ENCODE measurements at places on chromosomes 6 and 20.
A peak's percentile ranks its signal among the peaks of the same experiment; 100 is the strongest.

GRCh38 chr20:23826541-23827021, at the start of gene CST2:
Gene CST2 (minus strand): TSS chr20:23826729. CDS start chr20:23826660, 69 bp downstream.
- DNase-seq = no peak

GRCh38 chr6:16126056-16126455, 2.8 kb upstream of the MYLIP start:
- DNase-seq = no peak

DNA sequence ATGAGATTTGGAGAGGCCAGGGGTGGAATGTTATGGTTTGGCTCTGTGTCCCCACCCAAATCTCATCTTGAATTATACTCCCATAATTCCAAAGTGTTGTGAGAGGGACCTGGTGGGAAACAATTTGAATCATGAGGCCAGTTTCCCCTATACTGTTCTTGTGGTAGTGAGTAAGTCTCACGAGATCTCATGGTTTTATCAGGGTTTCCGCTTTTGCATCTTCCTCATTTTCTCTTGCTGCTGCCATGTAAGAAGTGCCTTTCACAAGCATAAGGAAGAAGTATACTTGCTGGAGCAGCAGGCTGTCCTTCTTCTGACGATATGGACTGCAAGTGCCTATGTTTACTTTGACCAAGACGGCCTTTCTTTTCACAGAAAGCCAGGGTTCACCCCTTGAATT, 270.5 kb downstream of the ESR1 start:
- DNase-seq = no peak

- peak; percentile 21 for DNase-seq
Observed at GRCh38 chr6:159981403-159982245, 12.7 kb downstream of the IGF2R start.

- no peak for DNase-seq
Observed at GRCh38 chr20:49345524-49345923, 67.7 kb upstream of the ZNFX1 start.

DNA sequence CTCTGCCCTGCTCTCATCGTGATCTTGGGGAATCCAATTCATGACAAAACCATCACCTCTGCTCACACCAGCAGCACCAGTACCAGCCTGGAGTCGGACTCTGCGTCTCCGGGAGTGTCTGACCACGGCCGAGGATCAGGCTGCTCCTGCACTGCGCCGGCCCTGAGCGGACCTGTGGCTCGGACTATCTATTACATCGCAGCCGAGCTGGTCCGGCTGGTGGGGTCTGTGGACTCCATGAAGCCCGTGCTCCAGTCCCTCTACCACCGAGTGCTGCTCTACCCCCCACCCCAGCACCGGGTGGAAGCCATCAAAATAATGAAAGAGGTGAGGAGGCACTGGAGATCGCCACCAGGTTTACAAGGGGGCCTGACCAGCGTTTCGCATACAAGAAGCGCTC, 37.2 kb upstream of the PBOV1 start:
- no peak for DNase-seq

- DNase-seq = no peak
Observed at GRCh38 chr6:15329197-15329671, 83.4 kb downstream of the JARID2 start.

GRCh38 chr6:134689177-134689576, 260.7 kb downstream of the ALDH8A1 start:
- no peak for DNase-seq

GRCh38 chr20:50977066-50978021, 18.7 kb downstream of the MOCS3 start:
- no peak for DNase-seq

DNA sequence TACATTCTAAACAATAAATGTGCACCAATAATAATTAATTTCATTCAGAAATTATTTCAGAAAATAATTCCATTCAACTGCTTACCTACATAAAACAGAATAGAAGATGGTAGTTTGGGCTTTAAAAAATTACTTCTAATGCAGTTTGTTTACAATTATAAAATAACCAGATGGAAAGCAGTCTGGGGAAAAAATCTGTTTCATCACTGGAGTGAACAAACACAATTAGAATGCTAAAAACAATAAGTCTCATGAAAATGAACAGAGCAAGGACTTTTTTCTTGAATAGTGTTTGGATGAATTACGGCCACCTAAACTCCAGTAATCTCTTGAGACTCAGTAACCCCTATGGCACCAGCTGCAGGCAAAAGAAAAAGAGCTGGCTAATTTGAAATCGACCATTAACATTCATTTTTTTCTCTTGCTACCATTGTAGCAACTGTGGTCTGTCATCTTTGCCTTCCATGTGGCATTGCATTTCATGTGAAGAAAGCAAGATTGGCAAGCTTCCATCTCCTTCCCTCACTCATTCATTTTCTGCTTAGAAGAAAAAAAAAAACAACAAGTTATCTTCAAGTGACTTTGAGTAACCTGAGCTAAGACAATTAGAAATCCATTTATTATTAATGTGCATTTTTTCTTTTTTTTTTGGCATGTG, 88.4 kb upstream of the CEP85L start:
- DNase-seq = no peak
